DMS153 (cell line): ENCODE measurements at places on chromosomes 11 and 22.

- peak; percentile 16 for DNase-seq
Observed at GRCh38 chr22:43616645-43617044, 195.5 kb downstream of the EFCAB6 start.

DNA sequence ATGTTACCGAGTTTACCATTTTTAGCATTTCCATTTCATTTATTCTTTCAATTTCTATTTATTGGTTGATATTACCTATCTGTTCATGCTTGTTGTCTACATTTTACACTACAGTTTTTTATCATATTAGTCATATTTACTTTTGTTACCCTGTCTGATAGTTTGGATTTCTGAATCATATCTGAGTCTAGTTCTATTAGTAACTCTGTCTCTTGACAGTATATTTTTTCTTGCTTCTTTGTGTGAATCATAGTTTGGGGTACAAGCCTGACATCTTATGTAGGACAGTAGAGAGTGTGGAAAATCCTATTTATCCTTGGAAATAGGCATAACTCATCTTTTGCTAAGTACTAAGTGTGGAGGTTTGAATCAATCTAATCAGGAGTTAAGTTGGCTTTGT lies 263.9 kb upstream of the SESN3 start:
- no peak for DNase-seq

DNA sequence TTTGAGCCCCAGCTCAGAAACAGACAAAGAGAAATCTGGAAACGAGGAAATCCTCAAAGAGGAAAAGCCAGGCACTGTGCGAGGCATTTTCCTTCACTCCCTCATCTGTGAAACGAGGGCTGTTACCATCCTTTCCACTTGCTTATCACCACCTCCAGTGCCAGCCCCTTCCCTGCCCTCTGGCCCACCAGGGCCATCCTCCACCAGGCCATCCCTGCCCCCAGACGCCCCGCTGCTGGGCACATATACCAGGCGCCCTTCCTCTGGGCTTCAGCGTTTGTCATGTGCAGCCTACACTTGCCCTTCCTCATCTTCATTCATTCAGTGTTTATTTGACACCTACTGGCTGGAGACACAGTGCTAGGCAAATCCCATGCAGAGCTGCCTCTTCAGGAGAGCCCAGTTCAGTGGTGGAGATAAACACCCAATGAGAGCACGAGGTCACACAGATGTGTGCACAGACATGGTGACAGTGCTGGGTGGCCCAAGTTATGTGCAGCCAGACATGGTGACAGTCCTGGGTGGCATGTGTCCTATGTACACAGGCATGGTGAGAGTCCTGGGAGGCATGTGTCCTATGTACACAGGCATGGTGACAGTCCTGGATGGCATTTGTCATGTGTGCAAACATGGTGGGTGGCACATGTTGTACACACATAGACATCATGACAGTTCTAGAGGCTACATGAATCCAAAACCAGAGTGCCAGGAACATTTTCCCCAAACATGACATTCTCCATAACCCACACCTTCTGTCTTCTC lies 9.7 kb downstream of the SPTBN2 start:
- DNase-seq, result no peak

- DNase-seq, result no peak
Observed at GRCh38 chr22:23908587-23909205, 14.5 kb downstream of the MIF start.
